ENCODE measurements at places on chromosomes 13 and 19.

DNA sequence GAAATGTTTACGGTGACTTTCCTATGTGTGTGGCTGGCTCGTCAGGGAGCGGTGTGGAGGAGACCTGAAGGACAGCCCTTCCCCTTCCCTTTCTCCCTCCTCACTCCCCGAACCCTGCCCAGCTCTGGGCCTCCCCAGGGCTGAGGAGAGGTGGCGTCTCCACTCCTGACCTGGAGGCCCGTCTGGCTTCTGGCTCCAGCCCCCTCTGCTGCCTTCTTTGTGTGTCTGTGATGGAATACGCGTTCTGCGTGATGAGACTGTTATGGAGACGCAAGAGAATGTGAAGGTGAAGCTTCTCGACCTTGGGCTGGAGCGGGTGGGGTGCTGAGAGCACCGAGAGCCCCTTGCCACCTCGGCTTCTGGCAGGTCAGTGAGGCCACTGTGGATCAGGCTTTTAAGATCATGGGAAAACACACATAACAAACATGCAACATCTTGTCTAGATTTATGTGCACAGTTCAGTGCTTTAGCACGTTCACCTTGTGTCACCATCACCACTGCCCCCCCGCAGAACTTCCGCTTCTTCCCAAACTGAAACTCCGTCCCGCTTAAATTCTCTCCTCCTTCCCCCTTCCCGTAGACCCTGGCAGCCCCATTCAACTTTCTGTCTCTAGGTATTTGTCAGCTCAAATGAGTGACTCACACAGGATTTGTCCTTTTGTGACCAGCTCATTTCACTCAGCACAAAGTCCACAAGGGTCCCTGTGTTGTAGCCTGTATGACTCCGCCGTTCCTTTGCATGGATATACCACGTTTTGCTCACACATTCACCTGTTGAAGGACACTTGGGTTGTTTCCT is 24.7 kb downstream of the ATP11A start:
- no peak for DNase-seq

GRCh38 chr13:71309905-71310304 is 557.1 kb downstream of the DACH1 start:
- no peak for DNase-seq

DNA sequence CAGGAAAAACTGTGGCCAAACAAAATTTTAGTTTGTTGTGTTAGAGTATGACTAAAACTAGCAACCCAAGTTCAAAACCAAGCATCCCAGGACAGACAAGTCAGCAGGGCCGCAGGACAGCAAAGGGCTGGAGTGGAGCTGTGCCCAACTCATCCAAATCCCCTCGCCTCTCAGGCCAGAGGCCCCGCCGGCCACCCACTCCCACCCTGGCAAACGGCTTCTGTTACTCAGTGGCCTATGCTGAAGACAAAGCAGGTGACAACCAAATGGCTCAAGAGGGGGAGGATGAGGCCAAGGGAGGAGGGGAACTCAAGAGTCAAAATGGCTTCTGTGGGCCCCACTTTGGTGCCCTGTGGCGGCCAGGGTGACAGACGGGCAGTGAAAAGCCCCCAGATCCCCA is 69.7 kb downstream of the SLC7A1 start:
- no peak for DNase-seq

DNA sequence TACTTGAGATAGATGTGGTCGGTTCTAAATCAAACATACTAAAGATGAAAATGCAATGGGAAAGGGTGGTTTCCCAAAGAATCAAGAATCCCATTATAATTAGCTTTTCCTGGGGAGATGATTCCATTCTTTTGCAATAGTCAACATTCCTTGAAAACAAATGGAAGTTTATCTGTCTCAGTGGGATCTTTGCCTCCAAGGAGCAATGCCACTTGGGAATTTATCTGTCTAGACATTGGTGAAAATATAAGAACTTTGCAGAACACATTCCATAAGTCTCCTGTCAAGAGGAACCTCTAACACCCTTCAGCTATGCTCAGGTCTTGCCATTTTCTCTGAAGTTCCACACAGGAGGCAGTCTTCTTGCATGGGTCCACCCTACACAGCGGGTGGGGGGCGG is 152.5 kb downstream of the KCTD12 start:
- no peak for DNase-seq

GRCh38 chr13:112958127-112958989 is 10.7 kb upstream of the MCF2L start:
- no peak for DNase-seq

- DNase-seq, result no peak
Measured at GRCh38 chr13:110684388-110685056, 21.4 kb downstream of the CARS2 start.

DNA sequence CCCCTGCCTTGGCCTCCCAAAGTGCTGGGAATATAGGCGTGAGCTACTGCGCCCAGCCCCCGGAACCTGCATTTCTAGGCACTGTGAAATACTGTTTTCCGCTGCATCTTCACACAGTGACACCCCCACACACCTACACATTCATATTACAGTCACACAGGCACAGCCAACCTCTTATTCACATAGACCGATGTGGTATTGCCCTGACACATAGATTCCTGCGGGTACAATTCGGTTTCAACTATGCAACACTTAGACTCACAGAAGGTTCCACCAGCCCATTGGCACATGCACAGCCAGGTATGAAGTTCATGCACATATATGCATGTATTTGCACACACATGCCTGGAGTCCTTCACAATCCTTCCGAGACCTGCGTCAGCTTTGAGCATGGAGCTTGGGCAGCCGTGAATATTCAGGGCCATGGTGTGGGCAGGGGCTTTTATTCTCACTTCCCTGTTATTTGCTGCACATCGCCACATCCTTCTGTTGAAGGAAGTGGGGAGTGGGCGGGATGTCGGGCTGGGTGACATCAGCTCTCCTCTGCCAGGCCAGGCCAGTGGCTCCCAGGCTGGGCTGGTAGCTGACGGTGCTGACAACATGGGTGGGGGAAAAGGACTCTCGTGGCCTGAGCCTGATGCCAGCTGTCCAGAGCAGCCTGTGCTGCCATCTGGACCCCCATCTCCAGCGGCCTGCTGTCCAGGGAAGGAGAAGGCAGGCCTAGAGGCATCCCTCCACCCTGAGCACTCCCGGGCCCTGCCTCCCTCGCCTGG is 5.4 kb upstream of the CDC37 start:
- no peak for DNase-seq

- no peak for DNase-seq
Measured at GRCh38 chr19:42477933-42478332, 35.2 kb upstream of the CXCL17 start.

- no peak for DNase-seq
Measured at GRCh38 chr13:25187596-25187995, 15.5 kb upstream of the AMER2 start.

DNA sequence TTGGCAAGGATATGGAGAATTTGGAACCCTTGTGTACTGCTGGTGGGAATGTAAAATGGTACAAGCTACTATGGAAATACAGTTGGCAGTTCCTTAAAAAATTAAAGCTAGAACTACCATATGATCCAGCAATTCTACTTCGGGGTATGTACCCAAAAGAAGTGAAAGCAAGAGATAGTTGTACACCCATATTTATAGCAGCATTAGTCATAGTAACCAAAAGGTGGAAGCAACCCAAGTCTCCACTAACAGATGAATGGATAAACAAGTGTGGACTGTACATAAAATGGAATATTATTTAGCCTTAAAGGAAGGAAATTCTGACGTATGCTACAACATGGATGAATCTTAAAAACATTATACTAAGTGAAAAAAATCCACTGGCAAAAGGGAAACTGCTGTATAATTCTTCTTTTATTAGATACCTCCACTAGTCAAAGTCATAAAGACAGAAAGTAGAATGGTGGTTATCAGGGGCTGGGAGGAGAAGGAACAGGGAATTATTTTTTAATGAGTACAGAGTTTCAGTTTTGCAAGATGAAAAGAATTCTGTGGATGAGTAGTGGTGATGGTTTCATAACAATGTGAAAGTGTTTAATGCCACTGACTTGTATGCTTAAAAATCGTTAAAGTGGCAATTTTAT is 141.6 kb downstream of the RXFP2 start:
- DNase-seq, result no peak

DNA sequence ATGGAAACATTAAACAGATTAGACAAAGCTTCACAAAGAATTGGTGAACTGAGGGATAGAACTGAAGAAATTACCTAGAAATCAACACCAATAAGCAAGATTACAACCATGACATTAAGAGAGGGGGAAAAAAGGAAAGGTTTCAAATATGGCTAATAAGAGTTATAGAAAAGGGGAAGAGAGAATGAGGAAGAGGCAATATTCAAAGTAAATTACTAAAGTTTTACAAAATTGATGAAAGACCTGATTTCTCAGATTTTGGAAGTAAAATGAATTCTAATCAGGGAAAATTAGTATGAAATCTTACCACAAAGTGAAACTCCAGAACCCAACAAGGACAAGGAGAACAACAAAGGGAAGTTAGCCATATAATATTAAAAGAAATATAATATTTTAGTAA is 187.4 kb downstream of the NBEA start:
- DNase-seq, result no peak

DNA sequence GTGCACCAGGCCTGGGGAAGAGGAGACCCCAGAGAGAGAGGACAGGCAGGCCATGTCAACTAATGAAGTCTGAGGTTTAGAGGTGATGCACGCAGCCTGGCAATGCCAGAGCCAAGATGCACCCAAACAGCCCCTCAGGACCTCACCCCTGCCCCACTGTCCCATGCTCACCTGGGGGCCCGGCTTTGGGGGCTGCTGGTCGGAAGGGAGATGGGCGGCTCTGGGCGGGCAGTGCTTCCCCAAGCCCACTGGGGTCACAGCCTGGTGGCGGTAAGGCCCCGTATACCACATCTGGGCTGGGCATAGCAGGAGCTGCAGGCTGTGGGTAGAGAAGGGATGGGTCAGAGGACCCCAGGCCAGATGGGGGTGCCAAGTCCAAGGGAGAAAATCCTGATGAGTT is 8.6 kb upstream of the TMEM161A start:
- no peak for DNase-seq

- no peak for DNase-seq
Measured at GRCh38 chr13:73741742-73742141, 392.5 kb downstream of the KLF12 start.

DNA sequence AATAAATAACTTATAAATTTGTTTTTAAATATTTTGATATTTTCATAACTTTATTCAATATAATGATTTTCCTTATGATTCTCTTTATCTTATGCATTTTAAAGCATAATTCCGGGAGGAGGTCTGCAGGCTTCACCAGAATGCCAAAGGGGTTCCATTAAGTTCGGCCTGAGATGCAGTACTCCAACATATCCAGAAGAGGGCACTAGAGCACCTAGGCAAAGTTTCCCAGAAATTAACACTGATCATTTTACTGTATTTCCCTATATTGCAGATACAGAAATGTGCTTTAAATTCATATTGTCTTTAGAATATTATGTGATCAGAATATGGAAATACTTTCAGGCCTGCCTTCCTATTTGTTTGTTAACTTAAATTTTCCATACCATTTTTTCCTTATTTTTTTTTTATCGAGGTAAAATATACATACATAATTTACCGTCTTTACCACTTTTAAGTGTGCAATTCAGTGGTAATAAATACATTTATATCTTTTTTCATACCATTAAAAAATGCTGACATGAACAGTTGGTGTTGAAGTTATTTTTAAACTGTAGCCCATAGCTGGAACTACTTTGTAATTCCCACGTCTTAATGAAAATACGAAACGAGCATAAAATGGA is 58.9 kb upstream of the TM9SF2 start:
- DNase-seq, result peak; percentile 15

- DNase-seq, result no peak
Measured at GRCh38 chr19:54916822-54917221, 10.9 kb downstream of the NCR1 start.

DNA sequence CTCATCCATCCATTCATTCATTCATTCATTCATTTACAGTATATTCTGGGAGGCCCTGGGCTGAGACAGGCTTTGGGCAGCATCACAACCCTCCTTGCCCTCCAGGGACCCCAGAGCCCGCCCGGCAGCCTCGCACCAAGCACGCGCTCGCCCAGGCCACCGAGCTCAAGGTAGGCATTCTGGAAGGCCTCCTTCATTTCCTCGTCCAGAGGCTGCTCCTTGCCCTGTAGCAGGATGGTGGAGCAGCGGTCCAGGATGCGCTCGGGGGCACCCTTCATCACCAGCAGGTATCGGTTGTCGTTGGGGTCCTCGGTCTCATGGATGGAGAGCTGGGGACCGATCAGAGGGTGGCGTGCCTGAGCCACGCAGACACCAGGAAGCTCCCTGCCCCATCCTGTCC is 15.6 kb downstream of the ATP1A3 start:
- DNase-seq, result no peak

DNA sequence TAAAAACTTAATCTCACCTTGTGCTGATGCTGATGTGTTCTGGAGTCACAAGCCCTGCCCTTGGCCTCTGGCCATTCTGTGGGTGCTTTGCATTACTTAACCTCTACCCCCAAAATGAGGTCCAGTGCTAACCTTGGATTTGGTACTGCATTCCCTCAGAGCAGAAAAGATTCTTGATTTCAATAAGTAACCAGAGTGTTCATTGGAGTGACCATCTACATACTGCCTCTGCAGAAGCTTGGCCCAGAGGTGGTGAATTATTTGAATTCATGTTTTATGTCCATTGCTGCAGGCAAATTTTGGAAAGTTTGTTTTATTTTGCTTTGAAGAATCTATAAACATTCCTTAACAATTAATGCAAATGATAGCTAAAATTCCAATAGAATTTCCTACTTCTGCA is 7.6 kb upstream of the ENOX1 start:
- DNase-seq, result no peak

GRCh38 chr13:107203146-107203847 is 635.4 kb upstream of the ARGLU1 start:
- no peak for DNase-seq

- DNase-seq, result no peak
Measured at GRCh38 chr13:33316890-33317289, 31.3 kb upstream of the STARD13 start.

- DNase-seq, result no peak
Measured at GRCh38 chr19:16320987-16321386, 3.6 kb upstream of the KLF2 start.

DNA sequence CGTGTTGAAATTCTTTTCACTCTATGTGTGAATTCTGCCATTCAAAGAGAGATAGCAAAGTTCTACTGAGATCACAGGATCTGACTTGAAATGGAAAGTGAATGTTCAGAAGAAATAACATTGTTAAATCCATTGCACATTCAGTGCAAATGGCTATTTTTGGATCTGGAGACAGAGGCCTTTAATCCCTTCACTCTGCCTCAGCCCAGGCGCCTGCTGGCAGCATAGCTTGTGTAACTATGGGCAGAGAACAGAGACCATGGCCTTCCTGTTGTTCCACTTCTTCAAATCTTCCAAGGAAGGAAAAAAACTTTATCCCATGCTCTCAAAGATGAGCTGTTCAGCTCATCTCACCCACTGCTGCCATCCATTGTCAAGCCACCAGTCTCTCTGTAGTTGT is 265.4 kb downstream of the LMO7 start:
- DNase-seq, result no peak

- DNase-seq, result no peak
Measured at GRCh38 chr13:44660050-44660449, 83.9 kb upstream of the TSC22D1 start.

GRCh38 chr13:84994582-84994981 is 804.6 kb downstream of the SLITRK6 start:
- no peak for DNase-seq

- no peak for DNase-seq
Measured at GRCh38 chr13:46475541-46475991, 77.4 kb upstream of the LRCH1 start.
